ENCODE measurements at places on chromosomes 12 and 14.

DNA sequence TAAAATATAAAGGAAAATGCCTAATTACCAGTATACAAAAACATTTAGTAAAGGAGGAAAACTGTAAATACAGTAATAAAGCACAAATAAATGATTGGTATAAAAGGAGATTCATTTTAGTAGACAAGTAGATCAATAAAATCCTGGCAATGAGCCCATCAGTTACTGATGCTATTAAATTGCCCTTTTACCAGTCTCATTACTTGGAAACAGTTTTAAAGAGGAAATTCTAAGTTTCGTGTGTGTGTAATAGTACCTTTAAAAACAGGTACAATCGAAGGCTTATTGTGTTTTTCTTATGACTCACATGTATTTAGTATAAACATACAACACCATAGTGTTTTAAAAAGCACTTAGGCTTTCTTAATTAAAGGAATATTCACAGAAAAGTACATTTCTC is 46.4 kb upstream of the SYT10 start:
- DNase-seq: no peak

- DNase-seq: no peak
Observed at GRCh38 chr12:52681526-52682380, 1.5 kb upstream of the KRT1 start.

GRCh38 chr14:104112113-104112505 is 26.3 kb upstream of the KIF26A start:
- DNase-seq: no peak

DNA sequence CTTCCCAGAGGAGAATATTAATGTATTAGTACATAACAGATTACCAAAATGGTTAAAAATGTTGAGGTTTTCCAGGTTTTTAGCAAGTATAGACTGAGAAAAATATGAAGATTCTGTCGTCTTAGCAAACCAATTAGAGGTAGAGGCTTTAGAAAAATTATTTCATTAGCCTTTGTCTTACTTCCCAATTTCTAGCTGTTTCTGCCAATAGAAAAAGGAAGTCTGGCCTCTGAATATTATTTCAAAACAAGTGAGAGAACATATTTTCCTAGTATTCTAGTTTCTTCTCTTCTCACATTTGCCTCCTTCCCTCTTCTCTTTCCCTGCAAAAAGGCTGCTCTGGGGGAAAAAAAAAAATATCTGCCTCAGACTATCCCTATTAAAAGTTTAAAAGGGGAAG is 16.4 kb downstream of the IPO8 start:
- DNase-seq: no peak

DNA sequence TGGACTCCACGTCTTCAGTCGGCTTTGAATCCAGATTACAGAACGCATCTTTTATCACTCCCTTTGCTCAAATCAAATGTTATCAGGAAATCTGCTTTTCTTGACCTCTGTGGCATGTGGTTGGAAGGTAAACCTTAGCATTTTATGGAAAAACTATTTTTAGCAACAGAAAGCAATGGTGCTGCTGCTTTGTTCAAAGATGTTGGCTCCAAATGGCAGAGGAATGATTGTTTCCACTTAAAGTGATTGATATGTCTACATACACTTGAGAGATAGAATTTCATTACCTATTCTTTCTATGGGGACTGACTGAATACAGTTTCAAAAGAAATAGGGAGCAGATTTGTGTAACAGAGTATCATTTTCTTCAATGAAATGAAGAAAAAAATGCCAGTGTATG is 761.2 kb downstream of the NOVA1 start:
- no peak for DNase-seq

DNA sequence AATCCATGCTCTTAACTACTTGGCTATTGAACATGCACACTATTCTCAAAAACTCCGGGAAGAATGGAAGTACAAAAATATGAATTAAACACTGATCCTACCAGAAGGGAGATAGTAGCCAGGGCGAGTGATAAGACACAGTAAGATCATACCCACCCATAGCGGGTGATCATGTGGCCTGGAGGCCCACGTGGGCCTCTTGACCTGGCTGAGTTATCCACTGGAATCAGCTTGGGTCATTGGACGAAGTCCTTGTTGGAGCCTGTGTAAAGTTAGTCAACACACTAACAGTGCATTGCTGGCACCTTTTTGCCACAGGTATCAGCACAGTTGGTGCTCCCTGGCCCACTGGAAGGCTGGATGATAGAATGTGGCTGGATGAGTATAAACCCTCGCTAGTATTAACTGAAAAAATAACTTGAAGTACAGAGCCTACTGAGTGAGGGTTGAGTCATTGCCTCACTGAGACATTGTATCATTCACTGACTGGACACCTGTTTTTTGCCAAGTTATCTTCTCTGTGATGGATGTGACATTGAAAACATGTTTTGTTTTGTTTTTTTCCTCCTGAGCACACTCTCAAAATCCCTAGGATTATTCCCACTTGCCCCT is 149.2 kb upstream of the FUT8 start:
- DNase-seq: no peak

- no peak for DNase-seq
Observed at GRCh38 chr12:50103767-50104321, at the start of gene GPD1. Gene GPD1, plus strand, starts transcription at chr12:50104008. Its CDS starts 43 bp downstream, at chr12:50104051.

GRCh38 chr14:71362920-71363584 is 455.8 kb downstream of the PCNX1 start:
- no peak for DNase-seq

DNA sequence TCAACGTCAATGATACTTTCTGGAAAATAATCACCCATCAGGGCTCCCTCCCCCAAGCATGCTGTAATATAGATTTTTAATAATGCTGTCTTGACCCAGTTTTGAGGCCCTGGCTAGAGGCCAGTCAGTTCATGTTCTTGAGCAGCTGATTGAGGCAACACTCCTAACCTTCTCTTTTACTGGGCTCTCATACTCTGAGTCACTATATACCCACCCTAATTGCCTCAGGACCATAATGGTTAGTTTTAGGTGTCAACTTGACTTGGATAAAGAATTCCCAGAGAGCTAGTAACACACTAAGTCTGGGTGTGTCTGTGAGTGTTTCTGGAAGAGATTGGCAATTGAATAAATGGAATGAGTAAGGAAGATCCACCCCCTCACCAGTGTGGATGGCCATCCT is 527.0 kb upstream of the ATP2B1 start:
- DNase-seq: no peak

DNA sequence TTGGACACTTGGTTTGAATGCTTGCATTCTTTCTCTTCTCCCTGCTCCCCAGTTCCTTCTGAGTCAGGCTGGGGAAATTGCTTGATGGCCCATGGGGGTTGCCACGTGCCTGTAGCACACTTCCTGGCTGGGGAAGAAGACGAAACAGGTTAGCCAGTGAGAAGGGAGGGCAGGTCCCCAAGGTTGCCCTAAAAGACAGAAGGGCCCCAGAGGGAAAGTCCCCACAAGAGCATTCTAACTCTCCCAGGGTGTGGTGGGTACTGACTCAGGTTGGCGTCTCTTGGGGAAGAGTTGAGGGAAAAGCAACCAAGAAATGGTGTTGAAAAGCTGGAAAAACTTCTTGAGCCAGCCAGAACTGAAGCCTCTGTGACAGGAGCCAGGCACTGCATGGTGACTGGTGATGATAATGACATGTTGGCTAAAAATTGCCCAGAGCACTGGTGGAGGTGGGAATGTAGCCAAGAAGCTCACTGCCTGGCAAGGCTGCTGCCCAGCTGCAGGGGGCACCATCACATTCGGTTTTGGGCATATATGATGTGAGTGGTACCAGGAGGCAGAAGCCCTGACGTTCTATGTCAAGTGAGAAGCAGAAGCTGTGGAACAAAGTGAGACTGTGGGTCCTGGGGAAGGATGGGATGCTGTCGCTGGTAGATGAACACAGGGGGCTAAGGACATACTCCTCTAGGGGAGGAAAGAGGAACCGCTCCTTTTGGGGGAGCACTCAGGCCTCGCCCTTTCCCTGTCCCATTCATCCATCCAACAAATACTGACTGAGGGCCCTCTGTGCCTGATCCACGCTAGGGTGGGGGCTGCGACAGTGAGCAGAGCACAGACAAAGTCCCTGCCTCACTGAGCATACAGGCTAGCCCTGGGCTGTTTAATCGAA is 8.1 kb upstream of the RABGGTA start:
- no peak for DNase-seq

DNA sequence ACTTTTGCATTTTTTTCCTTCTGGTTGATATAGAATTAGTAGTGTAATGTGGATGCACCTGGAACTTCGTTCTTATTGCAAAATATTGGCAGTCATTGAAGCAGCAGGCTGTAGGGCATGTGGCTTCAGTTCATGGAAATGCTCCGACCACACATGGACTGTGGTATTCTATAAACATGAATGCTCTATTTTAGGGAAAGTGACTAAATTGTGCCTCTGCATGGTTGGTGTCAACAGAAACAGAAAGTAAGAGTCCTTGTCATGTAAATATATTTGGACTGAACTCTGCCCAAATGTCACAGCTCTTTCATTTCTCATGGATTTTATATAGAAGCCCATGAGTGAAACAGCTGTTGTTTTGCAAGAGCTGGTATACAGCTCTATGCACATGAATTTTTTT is 917.0 kb downstream of the LRFN5 start:
- no peak for DNase-seq
